ENCODE measurements at places on chromosomes 7 and 10.

GRCh38 chr7:133561396-133561795, 308.5 kb downstream of the EXOC4 start:
- DNase-seq, result no peak

GRCh38 chr10:22607261-22607660, 107.1 kb downstream of the PIP4K2A start:
- DNase-seq, result no peak

- DNase-seq, result no peak
These were observed 287.1 kb upstream of the CELF2 start for GRCh38 chr10:10730471-10731043.

GRCh38 chr10:5844345-5845055, 31.3 kb upstream of the GDI2 start:
- no peak for DNase-seq

DNA sequence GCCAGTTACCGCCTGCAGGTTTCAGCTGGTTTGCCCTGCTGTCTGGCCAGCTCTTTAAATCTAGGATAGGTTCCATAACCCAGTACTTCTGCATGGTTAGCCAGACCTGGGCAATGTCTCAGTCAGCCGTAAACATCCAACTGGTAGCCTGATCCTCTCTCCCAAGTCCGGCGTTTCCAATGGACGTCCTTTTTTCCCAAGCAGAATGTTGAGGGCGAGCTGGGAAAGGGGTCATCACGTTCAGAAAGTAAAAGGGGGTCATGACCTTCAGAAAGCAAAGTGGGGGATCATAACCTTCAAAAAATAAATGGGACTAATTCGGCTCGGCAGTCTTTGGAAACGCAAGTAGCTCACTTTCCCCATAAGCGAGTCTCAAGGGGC, 430 bp downstream of the PON3 start:
- no peak for DNase-seq

- no peak for DNase-seq
These were observed 20.9 kb upstream of the MGMT start for GRCh38 chr10:129446183-129446581.

- no peak for DNase-seq
These were observed 170.2 kb upstream of the KLF14 start for GRCh38 chr7:130904031-130904757.

- no peak for DNase-seq
These were observed 81.3 kb downstream of the SEMA3A start for GRCh38 chr7:84113286-84113685.

DNA sequence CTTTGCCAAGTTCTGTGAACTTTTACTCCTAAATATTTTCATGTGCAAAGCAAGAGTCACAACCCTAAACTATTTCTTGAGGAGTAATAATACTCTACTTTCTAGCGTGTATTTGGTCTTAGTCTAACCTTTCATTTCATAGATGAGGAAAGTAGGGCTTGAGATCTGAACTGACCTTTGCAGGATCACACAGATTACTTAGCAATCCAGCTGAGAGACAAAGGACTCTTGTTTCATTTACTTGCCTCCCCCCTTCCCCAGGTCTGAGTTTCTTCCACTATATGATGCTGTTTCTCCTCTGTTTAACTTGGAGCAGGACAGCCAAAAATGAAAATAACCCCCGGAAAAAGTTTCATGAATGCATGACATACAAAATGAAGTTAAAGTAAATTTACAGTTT, 75.3 kb upstream of the PTN start:
- DNase-seq, result no peak

DNA sequence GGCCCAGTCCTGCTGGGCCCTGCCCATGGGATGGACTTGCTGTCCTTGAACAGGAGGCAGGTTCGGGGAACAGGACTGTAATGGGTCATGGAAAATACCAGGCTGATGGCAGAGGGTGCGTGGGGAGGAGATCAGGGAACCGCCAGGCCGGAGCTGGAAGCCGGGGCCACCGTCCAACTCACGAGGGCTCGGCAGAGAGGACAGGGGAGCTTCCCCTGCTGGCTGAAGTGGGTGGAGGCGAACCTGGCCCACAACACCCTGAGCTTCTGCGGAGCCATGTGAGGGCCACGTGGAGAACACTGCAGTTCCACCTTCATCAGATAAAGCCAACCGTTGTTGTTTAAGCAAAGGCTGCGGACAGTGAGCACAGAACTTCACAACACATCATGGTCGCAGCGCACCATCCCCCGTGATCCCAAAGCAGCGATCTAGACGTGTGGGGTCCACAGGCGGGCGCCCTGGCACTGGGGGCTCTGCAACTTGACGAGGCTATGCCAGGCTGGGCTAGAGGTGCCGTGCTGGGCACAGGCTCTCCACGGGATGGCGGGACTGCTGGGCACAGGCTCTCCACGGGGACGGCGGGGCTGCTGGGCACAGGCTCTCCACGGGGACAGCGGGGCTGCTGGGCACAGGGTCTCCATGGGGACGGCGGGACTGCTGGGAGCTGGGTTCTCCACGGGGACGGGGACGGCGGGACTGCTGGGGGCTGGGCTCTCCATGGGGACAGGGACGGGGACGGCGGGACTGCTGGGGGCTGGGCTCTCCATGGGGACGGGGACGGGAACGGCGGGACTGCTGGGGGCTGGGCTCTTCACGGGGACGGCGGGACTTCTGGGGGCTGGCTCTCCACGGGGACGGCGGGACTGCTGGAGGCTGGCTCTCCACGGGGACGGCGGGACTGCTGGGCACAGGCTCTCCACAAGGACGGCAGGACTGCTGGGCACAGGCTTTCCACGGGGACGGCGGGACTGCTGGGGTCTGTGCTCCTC, 473.4 kb downstream of the DNAJB6 start:
- DNase-seq, result no peak

- DNase-seq, result no peak
These were observed 502.8 kb downstream of the GLRX3 start for GRCh38 chr10:130638991-130639390.

- DNase-seq, result no peak
These were observed 648.5 kb upstream of the LRRN3 start for GRCh38 chr7:110442381-110442837.

GRCh38 chr7:24725554-24726241, 31.6 kb downstream of the GSDME start:
- no peak for DNase-seq

GRCh38 chr10:69810097-69810496, 8.4 kb downstream of the COL13A1 start:
- DNase-seq, result no peak

- no peak for DNase-seq
These were observed 541.7 kb upstream of the GALNT17 start for GRCh38 chr7:70590126-70590854.

- DNase-seq, result no peak
These were observed 166.8 kb downstream of the MTERF1 start for GRCh38 chr7:91713669-91714068.

- DNase-seq, result no peak
These were observed 245.2 kb downstream of the ABCA13 start for GRCh38 chr7:48416327-48416908.

DNA sequence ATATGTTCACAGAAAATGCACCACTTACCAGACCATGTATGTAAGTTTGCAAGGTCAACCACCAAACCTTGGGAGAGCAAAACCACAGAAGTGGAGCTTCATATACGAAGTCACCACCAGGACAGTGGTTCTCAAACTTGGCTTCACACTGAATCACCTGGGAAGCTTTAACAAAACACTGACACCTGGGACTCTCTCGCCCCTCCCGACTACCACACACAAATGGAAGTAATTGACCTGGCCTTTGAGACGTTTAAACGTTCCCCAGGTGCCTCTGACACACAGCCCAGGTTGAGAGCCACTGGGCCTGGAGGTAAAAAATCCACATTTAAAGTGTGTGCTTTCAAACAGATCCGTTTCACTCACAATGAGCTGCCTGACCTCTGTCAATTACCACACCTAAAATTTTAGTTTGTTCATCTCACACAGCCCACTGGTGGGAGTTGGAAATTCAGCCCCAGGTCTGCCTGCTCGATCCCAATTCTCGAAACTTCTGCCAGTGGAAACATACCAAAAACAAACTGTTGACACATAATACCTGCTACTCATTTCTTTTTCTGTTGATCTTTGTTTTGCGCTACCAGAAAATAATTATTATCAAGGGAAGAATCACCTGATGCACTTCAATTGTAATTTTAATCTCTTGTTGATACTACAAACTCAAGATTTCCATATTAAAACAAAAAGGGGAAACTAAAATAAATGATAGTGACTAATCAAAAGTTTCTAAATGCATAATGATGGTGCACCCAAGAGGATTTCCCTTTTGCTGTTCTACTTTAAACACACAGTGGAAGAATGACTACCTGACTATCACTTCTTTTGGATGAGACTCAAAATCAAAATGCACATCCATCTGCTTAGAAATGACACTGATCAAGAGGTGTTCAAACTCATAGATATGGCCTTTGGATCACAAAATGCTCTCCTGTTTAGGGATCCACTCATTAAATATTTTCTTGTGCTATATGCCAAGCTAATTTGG, 26.6 kb downstream of the CDNF start:
- DNase-seq, result no peak

DNA sequence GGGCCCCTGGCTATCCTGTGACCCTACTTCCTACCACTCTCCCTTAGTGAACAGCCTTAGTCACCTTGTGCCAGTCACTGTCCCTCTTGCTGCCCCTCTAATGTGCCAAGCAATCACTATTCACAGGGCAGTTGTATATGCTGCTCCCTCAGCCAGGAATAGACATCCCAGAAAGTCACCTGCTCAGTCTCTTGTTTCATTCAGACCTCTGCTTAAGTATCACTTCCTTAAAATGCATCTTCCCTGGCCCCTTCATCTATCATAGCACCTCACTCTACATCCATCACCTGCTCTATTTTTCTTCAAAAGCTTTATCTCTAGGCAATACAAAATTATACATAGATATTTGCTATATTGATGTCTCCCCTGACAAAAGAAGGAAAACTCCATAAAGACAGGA, 328.4 kb upstream of the NFE2L3 start:
- no peak for DNase-seq

DNA sequence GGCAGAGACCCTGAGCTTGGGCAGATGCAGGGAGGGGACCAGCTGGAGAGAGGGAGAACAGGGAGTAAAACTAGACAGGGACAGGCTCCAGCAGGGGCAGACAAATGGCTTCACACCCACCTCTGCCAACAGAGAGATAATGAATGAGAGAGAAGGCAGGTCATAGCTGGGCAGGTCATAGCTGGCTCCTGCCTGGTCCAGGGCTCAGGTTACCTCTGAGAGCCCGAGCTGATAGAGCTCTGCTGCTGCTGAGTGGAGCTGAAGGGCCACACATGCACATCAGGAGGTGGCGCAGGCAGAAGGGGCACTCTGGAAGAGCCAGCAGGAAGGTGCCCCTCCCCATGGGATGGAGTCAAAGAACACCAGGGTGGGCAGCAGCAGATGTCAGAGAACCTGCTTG, 154.2 kb downstream of the GFRA1 start:
- DNase-seq, result no peak

GRCh38 chr10:124748953-124749645, 4.9 kb upstream of the FAM53B start:
- no peak for DNase-seq

DNA sequence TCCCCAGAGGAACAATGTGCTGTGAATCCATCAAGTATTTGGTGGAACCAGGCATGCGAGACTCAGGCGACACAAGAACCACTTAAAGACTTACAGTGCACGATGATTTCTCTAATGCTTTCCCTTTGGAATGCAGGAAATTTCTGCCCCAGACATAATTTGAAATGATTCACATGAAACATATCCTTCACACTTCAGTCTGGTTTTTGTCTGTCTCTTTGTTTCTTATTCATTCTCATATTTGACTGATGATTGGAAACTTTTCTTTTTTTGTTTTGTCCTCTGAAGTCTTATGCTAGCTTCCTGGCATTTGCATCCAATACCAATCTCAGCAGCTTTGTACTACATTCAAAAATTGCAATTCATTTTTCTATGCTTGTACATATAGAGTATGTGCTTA, 502.8 kb downstream of the PHTF2 start:
- DNase-seq, result no peak

DNA sequence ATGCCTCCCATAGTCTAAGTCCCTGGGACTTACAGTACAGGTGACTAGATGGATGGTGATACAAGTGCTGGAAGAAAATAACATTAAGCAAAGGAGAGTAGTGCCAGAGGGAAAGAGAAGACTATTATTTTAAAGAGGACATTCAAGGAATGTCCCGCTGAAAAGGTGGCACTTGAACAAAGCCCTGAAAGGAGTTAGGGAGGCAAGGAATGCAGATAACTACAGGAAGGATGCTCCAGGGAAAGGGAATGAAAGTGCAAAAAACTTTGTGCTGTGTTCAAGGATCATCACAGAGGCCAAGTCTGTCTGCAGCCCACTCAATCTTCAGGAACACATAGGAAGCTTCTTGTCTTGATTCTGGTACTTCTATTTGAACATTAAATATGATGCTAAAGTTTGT, 14.9 kb downstream of the ANKMY2 start:
- no peak for DNase-seq

GRCh38 chr10:93096901-93097300, 23.2 kb downstream of the CYP26A1 start:
- no peak for DNase-seq

DNA sequence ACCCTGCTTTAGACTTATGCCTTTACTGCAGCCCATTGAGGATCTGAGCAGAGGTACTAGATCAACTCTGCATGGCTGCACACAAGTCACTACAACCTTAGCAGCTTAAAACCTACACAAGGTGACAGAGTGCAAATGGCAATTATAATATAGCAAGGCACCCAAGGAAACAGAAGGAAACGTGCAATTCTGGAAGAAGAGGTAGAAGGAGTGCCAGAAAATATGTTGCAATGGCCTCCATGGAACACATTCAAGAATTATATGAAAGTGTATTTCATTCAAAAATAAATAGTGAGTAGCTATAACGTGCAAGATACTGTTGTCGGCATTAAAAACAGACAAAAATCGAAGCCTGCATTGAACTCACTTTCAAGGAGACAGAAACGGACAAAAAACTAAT, 2.9 kb upstream of the AKR1C8 start:
- DNase-seq, result no peak

DNA sequence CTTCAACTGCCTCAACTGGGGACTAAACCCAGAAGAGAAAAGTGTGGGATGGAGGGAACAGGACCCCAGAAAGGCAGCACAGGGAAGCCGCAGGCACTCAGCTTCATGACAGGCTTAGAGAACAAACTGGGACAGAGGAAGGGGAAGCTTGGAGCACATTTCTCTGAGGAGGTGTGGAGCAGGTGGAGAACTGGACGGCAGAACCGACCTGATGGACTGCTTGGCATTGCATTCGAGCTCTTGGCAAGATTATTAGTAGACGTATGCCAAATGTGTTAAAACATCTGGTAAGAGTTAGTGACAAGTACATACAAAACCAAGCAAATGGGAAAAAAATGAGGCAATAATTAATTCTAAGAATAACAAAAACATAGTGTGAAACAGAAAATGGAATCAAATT, 335.7 kb downstream of the SFMBT2 start:
- DNase-seq, result no peak

GRCh38 chr7:55512635-55513191, 59.6 kb downstream of the VOPP1 start:
- DNase-seq, result no peak

- DNase-seq, result no peak
These were observed 15.0 kb upstream of the RNF32 start for GRCh38 chr7:156625580-156625979.

Measured in T-helper 2 cell (primary cell).